Fibroblast of skin of abdomen (primary cell): ENCODE measurements at places on chromosomes 11 and 22.

DNA sequence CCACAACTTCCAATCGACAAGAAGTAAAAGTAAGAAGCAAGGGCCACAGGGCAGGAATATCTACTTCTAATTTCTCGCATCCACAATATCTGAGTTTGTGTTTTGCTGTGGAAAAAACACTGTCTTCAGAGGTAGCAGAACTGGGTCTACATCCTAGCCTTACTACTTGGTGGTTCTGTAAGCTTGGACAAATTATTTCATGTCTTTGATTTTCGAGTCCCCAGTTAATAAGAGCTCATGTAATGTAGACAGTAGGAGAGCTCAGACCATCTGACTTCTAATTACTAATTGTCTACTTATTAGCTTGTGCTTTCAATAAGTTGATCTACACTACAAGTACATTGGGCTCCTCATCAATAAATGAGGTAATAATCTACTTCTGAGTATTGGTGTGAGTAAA, 13.3 kb upstream of the HBE1 start:
- no peak for DNase-seq

- DNase-seq, result no peak
These were observed 1.0 kb upstream of the GTPBP1 start for GRCh38 chr22:38704654-38705234.

DNA sequence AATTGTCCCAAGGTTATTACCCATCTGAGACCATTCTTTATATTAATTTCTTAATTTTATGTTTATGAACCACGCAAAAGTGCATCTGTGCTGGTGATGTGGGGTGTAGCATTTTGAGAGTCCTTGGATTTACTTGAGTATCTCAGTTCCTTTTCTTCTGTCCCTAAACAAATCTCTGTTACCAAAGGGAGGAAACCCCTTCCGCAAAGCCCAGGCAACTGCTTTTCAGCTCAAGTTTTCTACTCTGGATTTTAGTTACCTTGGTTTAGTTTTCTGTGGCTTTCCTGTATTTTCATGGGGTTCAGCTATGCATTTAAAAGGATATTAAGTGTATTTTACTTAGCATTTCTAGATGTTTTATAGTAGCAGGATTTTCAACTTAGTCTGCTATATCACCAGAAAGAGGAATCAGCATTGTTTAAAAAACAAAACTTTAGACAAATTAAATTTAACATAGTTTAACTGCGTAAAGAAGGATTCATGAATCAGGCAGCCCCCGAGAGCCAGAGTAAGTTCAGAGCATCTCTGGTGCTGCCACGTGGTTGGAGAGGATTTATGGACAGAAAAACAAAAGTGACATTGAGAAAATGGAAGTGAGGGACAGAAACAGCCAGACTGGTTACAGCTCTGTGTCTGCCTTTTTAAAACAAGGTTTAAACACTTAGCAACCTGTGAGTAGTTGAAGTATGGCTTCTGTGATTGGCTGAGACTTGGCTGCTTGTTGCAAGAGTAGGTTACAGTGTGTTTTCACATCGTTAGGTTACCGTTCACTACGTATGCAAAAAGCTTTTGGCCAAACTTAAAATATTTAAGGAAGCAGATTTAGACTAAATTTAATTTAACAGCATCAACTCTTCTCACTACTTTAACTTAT, 9.6 kb downstream of the ADM start:
- DNase-seq, result no peak

DNA sequence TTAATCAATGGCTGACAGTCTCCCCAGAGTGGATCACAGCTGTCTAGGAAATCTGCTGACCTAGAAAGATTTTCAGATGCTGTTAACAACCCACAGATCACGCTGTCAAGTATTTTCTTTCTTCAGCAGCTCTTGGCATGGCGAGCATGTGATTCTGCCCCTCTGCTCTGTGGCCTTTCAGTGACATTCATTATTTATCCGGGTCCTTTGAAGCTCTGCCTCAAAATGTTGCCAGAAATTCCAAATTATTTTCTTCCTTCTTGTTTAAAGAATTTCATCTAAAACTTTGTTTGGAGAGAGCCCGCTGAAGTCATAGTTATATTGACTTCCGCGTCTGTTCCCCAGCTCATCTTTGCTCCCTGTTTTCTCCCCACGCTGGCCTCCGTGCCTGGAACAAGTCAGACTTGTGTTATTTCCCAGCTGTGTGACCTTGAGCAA, 134.1 kb downstream of the COMMD9 start:
- DNase-seq, result no peak

- no peak for DNase-seq
These were observed 71.0 kb downstream of the DKK3 start for GRCh38 chr11:11937433-11937832.

- DNase-seq, result peak; percentile 89
These were observed 27.3 kb downstream of the ARHGEF17 start for GRCh38 chr11:73335204-73335923.

GRCh38 chr11:120306519-120307242, 18.4 kb upstream of the TLCD5 start:
- peak; percentile 92 for DNase-seq
